Left ventricle myocardium superior (tissue), 1 donor: ENCODE measurements at places on chromosomes 12 and 14. TPM values are rescaled to one million over a fixed set of nuclear protein-coding genes. Genes with fewer than 3 reads are reported as not detected.

- DNase-seq, result no peak
Measured at GRCh38 chr12:56408799-56409417, 40.3 kb downstream of the TIMELESS start.

DNA sequence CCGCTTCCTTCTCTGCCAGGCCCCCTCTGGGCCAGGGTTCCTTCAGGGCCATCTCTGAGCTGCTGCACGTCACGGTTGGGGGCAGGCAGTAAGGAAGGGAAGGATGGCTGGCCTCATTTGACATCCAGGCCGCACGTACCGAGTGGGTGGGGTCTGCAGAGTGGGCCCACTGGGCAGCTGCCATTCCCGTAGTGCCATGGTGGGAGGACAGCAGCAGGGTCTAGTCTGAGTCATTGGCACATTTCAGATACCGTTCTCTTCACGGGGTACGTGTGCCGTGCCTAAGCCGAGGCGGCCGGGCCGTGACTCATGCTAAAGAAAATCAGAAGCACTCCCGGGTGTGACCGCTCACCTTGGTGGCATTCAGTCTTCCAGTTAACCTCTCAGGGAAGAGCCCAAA lies 43.9 kb downstream of the IL31 start:
- DNase-seq, result no peak

DNA sequence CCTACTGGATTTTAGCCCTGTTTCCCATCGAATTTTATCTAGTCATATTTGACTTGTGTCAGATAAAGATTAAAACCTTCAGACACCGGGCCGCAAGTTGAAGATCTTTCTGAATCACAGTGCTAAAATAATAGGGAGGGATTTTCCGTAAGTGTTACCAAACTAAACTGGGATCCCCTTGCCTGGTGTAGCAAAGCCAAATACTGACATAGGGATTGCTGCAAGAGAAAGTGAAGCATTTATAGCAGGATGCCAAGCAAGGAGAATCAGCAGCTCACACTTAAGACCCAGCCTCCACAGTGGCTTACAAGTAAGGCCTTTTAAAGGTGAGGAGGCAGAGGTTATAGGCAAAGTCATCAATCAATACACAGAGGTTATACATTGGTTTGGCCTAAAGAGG lies 147.4 kb downstream of the AKAP6 start:
- DNase-seq, result no peak

DNA sequence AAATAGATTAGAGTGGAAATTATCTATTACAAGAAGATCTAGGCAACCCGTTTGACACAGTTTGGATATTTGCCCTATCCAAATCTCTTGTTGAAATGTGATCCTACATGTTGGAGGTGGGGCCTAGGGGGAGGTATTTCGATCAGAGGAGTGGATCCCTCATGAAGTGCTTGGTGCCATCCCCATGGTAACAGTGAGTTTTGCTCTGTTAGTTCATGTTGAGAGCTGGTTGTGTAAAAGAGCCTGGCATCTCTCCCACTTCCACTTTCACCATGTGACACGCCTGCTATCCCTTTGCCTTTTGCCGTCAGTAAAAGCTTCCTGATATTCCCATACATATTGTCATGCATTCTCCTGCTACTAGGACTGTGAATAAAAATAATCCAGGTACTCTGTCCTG lies 66.4 kb upstream of the FLRT2 start:
- no peak for DNase-seq

GRCh38 chr12:108446766-108447165 lies 68.3 kb upstream of the FICD start:
- DNase-seq, result peak; percentile 62

DNA sequence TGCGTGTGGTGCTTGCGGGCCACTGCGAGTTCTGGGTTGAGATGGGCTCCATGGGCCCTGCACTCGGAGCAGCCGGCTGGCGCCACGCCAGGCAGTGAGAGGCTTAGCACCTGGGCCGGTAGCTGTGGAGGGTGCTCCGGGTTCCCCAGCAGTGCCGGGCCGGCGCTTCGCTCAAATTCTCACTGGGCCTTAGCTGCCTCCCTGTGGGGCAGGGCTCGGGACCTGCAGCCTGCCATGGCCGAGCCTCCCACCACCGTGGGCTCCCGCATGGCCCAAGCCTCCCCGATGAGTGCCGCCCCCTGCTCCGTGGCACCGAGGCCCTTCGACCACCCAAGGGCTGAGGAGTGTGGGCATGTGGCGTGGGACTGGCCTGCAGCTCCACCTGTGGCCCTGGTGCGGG lies 375.7 kb downstream of the NELL2 start:
- peak; percentile 27 for DNase-seq

DNA sequence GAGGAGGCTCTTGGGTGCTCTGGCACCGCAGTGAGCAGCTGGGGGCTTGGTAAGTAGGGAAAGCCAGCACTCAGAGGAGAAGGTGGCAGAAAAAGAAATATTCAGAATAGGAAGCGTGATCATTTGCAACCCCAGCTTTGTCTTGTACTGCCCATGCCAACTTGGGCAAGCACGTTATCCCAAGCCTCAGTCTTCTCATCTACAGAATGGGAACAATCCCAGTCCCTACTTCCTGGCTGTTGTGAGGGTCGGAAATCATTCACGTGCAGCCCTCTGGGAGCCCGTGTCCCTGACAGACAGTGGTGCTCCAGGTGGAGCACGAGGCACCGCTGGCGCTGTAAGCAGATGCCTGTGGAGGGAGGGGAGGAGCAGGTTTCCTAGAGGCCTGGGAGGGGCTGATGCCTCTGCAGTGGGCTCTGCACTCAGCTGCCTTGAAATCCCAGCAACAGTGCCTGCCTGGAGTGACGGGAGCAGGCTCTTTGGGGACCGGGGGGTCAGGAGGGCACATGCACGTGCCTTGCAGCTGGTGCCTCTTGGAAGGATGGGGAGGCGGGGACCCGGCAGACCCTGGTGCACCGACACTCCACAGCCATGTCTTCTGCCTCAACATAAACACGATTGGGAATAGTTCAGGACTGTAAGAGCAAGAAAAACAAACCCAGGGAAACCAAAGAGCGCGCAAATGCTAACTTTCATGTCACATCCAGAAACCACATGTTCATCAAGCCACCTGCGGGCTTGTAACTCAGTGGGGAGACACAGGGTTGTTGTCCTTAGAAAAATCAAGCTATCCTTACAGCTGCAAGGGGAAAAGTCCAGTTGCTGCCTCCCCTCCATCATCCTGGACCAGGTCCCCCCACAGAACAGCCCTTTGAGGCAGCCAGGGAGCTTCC lies 86.5 kb upstream of the DIO3 start:
- DNase-seq, result no peak

DNA sequence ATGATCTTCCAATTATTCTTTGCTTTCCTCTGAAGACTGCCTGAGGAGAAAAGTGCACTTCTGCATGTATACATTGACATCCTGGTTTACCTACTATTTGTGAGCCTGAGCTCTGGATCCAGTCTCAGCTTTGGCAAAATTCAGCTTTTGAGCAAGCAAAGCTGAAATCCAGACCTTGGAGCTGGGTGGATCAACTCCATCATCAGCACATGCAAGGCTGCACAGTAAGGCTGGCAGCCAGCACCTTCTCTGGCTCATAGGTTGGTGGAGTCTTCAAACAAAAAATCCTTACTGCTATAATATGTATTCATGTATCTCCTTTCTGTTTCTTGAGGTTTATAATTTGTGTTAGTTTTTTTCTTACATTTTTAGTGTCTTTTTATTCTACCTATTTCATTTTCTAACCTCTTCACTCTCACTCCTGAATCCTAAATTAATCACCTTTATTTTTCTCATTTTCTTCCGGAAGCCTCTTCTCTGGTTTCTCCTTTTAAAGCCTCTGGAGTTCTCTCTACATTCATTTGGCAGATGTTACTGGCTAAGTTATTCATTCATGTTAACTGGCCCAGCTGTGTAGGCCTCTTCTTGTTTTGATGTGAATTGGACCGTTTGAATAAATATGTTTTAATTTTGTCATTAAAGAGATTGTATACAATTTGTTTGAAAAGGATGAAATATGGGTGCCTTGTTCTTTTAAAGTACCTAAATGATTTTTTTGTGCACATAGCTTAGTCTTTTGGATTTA lies 224.8 kb downstream of the DACT1 start:
- no peak for DNase-seq

DNA sequence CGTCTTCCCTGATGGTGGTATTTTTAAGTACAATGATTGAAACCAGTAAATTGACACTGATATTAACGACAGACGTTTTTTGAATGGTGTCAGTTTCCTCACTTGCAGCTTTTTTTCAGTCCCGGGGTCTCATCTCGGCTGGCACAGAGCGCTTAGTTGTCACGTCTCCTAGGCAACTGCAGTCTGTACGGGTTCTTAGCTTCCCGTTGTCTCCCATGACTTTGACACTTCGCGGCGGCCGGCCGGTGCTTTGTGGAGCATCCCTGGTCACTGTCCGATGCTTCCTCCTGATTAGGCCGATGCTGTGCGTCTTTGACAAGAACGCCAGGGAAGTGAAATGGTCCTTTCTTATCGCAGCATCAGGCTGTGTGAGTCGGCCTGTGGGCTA lies 67.4 kb downstream of the ADGRD1 start:
- no peak for DNase-seq

DNA sequence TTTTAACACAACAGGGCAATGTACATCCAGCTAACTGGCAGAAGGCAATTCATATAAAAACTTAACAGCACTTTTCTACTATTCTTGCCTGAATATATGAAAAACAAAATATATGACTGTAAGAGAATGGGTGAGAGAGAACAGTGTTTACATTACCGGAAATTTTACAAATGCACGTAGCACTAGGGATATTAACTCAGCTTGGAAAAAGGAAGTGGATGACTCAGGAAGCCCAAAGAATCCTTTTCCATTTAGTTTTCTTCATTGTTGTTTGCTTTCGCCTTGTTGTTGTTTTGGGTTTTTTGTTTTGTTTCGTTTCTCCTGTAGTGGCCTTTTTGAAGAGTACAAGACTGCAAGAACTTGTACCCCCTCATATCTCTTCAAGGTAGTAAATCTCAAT lies 295.5 kb downstream of the EGLN3 start:
- no peak for DNase-seq

- DNase-seq, result no peak
Measured at GRCh38 chr12:91140026-91140931, 29.0 kb upstream of the LUM start.

- no peak for DNase-seq
Measured at GRCh38 chr12:105907982-105908381, 230.8 kb downstream of the NUAK1 start.

- no peak for DNase-seq
Measured at GRCh38 chr14:80483331-80483730, 272.0 kb upstream of the DIO2 start.

DNA sequence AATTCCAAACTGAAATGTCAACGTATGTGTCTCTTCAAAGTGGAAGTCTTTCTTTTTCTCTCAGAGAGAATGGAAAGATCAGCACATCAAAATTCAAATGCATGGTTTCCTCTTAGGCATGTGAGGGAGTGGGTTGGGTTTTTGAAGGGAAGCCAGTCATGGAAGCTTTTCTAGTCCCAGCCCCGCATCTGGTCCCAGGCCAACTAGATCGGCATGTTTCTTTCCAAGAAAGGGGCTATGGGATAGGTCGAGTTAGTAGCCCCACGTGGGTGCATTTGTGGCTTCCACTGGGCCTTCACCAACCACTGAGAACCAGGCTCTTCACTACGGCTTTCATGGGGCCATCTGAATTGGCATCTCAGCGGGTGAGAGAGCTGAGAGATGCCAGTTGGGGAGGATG lies 6.6 kb downstream of the C1S start:
- DNase-seq, result no peak

DNA sequence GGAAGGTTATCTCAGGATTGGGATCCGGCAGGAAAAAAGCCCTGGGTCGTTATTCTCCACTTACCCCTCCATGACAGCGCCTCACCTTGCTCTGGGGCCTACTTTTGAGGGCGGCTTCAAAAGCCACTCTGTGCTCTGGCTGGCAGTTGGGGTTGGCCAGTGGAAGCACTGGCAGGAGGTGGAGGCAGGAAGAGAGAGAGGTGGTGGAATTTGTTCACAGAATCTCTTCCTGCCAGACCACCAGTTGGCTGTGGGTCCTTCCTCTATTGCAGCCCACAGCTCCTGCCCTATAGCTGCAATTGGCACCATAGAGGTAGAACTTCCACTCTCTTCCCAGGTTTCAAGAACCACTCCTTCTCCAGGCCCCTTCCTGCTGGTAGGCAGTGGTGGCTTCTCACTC lies 32.7 kb upstream of the SDR39U1 start:
- DNase-seq, result no peak

DNA sequence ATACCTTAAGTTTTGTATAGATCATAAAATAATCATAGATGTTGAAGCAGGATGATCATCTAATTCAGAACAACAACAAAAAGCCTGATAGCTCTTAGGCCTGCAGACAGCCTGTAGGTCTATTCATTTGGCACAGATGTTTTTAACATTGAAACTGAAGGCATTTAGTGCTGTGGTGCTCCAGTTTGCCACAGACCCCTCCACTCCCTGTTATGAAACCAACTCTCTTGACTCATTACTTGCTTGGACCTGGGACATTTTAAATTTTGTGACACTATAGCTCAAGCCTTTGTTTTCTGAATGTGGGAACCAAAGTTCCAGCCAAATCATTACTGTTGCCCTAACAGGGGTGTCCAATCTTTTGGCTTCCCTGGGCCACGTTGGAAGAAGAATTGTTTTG lies 9.1 kb downstream of the PRKCH start:
- DNase-seq, result no peak

GRCh38 chr14:64508215-64508776 lies 3.7 kb downstream of the ZBTB1 start:
- DNase-seq, result no peak

- peak; percentile 47 for DNase-seq
Measured at GRCh38 chr14:52043690-52044089, 25.2 kb downstream of the NID2 start.

GRCh38 chr12:118494776-118495175 lies 118.4 kb downstream of the SUDS3 start:
- no peak for DNase-seq

DNA sequence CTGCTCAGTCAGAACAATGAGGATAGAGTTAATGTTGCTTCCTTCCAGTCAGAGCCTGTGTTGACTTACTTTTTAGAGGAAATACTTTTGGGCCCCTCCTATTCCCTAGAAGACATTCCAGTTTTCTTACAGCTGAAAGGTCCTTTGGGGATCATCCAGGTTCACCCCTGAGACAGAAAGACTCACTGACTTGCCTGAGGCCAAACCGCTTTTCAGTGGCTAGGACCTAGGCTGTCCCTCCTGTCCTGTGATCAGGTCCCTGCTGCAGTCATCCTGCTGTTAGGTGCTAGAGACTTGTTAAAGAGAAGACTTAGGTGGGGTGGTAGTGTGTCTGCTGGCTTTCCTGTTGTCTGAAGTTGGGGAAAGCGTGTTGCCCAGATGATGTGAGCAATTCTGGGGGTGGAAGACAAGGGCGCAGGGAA lies 39.6 kb downstream of the SUSD6 start:
- no peak for DNase-seq

STAT6 gene
- total RNA-seq, result 46.1 TPM

RIN3 gene
- 14.7 TPM for total RNA-seq

PZP gene
- 0.35 TPM for total RNA-seq

BTBD7 gene
- total RNA-seq, result 25.5 TPM

OTOGL gene
- 0.27 TPM for total RNA-seq

PPP2R3C gene
- 24.7 TPM for total RNA-seq

LHX5 gene
- total RNA-seq, result not detected

ZCRB1 gene
- 58.6 TPM for total RNA-seq
